NCI-H1436 treated with DMSO at 0.1 percent for 48 hours (cell line): ENCODE measurements at places on chromosomes 5 and 9.

- DNase-seq = no peak
Measured at GRCh38 chr5:129763651-129764050, 15.8 kb downstream of the MINAR2 start.

- DNase-seq = no peak
Measured at GRCh38 chr5:56176155-56176798, 56.9 kb downstream of the ANKRD55 start.

DNA sequence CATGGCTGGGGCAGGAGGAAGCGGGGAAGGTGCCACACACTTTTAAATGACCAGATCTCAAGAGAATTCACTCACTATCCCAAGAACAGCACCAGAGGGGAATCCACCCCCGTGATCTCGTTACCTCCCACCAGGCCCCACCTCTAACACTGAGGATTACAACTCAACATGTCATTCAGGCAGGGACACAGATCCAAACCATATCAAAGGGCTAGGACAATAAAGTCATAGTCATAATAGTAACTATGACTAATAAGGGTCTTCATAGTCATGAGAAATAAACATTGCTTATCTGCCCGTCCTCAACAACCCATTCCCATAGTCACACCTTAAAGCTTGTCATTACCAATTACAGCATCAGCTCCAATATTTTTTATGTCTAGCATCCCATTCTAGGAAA lies 65.3 kb upstream of the SMC2 start:
- no peak for DNase-seq

DNA sequence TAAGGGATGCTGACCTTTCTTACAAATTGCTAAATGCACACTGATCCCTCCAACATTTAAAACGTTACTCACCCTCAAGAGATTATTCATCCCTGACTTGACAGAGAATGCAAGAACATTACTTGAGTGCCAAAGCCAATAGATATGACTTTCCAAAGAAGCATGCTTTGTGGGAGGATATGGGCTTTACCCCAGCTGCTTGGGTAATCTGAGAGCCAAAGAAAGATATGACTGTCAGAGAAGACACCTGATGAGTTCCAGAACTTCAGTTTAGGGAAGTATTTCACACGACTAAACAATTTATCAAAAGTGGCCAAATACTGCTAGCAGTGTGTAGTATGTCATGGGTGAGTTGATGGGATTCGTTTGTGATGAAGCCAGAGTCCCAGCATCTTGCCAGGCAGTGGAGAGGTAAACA lies 7.4 kb upstream of the SPDL1 start:
- no peak for DNase-seq

DNA sequence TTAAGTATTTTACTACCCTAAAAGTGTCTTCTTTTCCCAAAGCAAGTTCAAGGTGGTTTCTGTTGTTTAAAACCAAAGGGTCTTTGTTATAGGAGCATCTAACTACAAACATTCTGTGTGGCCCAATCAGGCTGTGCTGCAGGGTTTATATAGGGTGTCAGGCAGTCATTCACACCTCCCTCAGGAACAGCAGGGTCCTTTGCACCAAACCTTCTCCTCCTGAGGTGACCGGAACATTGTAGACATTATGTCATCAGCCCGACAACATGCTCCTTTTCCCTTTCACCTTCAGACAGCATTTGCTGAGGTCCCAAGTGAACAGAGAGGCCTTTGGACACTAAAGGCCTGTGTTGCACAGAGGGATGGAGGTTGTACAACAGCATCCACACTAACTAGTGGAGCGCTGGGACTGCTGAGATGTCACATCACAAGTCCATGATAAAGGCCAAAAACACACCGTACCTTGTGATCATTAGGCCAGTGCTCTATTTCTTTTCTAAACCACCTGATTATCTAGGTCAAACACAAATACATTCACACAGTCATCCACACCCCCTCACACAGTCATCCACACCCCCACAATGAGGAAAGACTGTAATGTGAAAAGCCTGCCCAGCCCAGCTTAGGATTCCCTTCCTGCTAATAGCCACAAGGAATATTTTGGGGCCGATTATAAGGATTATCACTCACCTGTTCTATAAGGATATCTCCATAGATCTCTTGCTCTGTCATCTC lies 123.8 kb upstream of the VLDLR start:
- DNase-seq = no peak

DNA sequence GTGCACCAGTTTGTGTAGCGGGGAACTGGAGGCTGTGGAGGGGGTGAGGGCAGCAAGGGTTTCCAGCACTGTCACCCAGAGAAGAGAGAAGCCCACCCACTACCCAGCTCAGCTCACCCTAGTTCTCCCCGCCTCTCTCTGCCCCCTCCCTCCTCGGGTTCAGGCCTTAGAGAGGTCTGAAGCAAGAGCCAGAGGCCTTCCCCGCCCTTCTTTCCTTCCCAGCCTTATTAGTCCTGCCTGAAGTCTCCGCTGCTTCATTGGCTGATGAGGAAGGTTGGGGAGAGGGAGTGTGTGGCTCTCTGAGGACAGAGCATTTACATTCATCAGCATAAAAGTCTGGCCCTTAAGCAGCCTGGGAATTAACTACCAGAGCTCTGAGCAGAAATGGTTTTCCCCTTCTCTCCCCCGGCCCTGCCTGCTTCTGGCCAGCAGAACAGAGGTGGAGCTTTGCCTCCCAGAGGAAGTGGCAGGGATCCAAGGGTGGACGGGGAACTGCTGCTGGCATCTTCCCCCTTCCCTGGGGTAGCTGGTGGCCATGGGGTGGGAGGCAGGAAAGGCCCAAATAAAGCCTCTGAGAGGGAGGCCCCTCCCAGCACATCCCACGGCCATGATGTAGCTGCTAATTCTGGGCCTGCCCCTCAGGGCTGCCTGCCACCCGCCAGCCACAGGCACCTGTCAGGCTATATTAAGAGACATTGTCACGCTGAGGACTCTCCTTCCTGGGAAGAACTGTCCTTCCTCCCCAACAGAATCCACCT lies 4.1 kb downstream of the DNAJB5 start:
- DNase-seq = no peak

- DNase-seq = no peak
Measured at GRCh38 chr9:23821375-23822181, 4.5 kb downstream of the ELAVL2 start.
